ENCODE measurements at places on chromosomes 5 and 9.
A peak's percentile ranks its signal among the peaks of the same experiment; 100 is the strongest.

GRCh38 chr5:143229896-143230675 lies 173.4 kb downstream of the NR3C1 start:
- DNase-seq, result no peak

GRCh38 chr5:45507178-45507577 lies 189.0 kb downstream of the HCN1 start:
- no peak for DNase-seq

DNA sequence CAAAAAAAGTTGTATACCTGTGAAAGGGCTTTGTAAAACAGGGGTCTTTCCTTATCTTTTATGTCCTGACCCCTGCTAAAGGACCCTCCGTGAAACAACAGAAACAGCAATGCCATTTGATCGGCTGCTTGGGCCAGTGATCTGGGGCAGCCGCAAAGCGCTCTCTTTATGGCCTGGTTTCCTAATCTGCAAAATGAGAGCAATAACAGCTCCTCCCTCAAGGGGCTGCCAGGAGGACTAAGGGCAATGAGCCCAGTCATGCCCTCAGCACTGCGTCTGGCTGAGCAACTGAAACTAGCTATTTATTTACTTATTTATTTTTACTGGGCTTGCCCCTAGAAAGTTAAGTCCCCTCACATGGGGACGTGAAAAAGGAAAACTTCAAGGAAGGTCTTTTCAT lies 18.3 kb downstream of the CMBL start:
- DNase-seq, result no peak

DNA sequence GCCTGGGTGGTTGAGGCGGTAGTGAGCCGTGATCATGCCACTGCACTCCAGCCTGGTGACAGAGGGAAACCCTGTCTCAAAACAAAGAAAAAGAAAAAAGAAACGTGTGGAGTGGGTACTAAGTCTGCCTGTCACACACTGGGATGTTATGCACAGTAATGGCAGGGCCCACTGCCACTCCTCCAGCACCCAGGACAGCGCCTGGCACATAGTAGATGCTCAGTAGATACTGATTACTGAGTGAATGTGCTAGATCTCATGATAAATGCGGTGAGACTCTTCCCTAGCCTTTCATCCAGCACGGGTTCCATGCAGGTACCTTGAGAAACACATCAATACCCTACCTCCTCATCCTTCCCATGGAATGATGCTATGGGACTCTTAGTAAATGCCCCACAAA lies 87.4 kb upstream of the HSPA9 start:
- DNase-seq, result peak; percentile 32

GRCh38 chr5:24042688-24043087 lies 535.3 kb downstream of the PRDM9 start:
- no peak for DNase-seq

DNA sequence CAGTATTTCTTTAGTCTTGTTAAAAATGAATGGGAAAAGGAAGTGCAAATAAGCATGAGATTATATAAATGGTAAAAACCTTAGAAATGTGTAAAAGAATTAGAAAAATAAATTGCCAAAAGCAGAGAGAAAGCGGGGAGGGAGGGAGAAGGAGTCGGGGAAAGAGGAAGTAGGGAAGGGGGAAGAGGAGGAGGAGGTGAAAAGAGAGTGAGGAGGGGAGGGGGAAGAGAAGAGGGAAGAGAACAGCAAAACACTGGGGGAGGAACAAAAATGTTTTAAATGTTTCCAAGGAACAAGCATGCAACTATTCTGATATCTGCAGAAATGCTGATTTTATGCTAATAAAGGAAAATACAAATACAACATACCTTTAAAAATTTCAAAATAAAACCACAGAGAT lies 317.5 kb downstream of the PIK3R1 start:
- peak; percentile 9 for DNase-seq

GRCh38 chr5:86974955-86975354 lies 292.7 kb upstream of the RASA1 start:
- no peak for DNase-seq

GRCh38 chr9:78242041-78242440 lies 6.2 kb downstream of the CEP78 start:
- DNase-seq, result no peak

DNA sequence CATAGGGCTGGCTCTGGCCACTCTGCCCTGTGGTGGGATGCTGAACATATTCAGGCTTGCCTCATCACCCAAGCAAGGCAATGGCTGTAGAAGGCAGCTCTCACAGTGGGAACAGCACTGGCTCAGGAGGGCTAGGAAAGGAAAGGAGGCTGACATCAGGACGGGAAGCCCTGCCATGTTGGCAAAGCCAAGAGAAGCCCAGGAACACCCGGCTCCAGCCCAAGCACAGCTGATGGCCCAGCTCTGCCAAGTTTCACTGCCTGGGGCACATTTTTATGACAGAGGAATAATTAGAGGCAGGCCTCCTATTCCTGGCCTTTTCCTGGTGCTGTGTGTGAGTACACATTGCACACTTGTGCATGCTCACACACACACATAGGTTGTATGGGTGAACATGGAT lies 163.6 kb upstream of the SMIM23 start:
- no peak for DNase-seq

- no peak for DNase-seq
Observed at GRCh38 chr5:57211039-57211438, 37.2 kb downstream of the GPBP1 start.

GRCh38 chr5:143980506-143980905 lies 168.5 kb downstream of the HMHB1 start:
- no peak for DNase-seq

GRCh38 chr5:61965069-61965468 lies 340.9 kb upstream of the KIF2A start:
- DNase-seq, result peak; percentile 3

- DNase-seq, result no peak
Observed at GRCh38 chr5:72067682-72068470, 39.4 kb upstream of the MAP1B start.

GRCh38 chr5:105931881-105932421 lies 1738.8 kb downstream of the EFNA5 start:
- no peak for DNase-seq

GRCh38 chr5:139262742-139263445 lies 30.6 kb upstream of the MATR3 start:
- DNase-seq, result peak; percentile 87

DNA sequence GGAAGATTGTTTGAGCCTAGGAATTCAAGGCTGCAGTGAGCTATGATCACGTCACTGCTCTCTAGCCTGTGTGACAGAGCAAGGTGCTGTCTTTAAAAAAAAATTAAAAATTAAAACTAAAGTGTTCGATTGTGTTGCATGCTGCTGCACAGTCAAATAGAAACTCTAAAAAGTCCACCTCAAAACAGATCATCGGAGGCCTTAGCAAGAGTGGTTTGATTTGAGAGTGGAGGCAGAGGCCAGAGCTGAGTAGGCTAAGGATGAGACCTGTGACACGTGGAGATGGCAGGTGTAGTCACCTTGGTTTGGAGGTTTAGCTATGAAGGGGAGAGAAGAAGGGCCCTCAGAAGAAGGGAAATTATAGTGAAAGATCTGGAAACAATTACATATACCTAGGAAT lies 2.8 kb upstream of the PTPDC1 start:
- no peak for DNase-seq

DNA sequence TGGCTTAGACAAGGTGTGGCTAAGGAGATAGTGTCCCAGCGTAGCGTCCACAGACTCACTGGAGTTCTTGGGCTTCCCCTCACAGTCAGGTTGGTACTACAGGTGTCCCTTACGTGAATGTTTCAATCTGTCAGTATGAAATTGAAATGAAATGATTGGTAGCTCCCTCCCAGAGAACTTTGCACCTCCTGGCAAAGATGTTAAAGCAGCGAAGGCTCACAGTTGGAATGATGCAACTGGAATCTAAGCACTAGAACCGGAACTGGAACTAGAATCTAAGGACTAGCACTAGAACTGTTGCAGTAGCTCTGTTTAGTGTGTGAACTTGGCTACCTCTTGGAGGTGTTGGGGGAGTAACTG lies 1.1 kb downstream of the SLC31A1 start:
- DNase-seq, result peak; percentile 62

DNA sequence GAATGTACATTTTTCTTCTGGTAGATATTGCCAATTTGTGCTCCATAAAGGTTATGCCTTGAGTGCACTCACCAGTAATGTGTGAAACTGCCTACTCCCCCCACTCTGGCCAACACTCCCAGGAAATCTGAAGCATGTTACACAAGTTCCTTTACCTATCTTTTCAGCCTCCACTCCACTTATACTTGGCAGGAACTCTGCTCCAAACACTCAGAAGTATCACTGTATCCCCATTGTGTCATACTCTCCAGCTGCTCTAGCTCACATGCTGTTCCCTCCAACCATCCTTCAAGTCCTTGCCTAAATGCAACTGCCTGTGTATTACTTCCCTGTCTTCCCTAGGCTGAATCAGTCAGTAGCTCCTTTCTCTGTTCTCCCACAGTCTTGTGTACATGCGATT lies 28.3 kb downstream of the POU4F3 start:
- DNase-seq, result no peak

- no peak for DNase-seq
Observed at GRCh38 chr9:120726484-120726883, 12.2 kb upstream of the MEGF9 start.

GRCh38 chr5:126963822-126964375 lies 66.5 kb downstream of the MARCHF3 start:
- DNase-seq, result no peak

- DNase-seq, result no peak
Observed at GRCh38 chr5:136337788-136338187, 27.6 kb downstream of the TRPC7 start.

GRCh38 chr9:6805532-6805931 lies 47.8 kb downstream of the KDM4C start:
- DNase-seq, result no peak

- DNase-seq, result no peak
Observed at GRCh38 chr9:132039284-132039683, 40.4 kb downstream of the MED27 start.

DNA sequence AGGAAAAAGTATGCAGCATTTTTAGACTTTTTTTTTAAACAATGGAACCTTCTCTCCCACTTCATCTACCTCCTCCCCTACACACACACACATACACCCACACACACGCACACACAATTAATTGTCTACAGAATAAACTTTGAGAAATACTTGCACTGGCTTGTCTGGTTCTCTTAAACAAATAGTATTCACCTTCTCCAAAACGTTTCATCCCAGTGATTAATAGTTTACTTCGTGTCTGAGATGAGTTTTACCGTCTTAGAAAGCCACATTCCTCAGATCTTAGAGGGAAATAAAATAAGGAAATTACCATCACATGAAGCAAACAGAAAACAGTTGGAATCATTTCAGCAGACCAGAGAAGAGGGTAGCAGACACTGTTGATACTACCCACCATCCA lies 570.6 kb upstream of the CLINT1 start:
- DNase-seq, result no peak

GRCh38 chr9:134739660-134739968 lies 98.0 kb downstream of the COL5A1 start:
- DNase-seq, result no peak

DNA sequence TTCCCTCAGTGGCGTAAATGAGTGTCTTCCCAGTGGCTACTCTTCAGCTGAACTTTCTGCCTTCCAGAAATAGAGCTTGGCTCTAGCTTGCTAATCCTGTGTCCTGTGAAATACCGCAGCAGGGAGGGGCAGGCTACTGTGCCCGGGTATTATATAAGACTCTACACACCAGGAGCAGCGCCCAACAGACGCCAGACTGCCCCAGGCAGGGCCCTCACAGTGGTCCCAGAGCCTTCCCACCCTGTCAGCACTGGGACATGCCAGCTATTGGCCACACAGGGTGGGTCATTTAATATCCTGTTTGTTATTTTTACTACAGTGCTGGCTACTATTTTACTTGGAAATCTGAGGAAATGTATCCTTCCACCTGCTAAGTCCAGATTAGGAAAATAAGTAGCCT lies 121.0 kb downstream of the FEM1C start:
- DNase-seq, result no peak

DNA sequence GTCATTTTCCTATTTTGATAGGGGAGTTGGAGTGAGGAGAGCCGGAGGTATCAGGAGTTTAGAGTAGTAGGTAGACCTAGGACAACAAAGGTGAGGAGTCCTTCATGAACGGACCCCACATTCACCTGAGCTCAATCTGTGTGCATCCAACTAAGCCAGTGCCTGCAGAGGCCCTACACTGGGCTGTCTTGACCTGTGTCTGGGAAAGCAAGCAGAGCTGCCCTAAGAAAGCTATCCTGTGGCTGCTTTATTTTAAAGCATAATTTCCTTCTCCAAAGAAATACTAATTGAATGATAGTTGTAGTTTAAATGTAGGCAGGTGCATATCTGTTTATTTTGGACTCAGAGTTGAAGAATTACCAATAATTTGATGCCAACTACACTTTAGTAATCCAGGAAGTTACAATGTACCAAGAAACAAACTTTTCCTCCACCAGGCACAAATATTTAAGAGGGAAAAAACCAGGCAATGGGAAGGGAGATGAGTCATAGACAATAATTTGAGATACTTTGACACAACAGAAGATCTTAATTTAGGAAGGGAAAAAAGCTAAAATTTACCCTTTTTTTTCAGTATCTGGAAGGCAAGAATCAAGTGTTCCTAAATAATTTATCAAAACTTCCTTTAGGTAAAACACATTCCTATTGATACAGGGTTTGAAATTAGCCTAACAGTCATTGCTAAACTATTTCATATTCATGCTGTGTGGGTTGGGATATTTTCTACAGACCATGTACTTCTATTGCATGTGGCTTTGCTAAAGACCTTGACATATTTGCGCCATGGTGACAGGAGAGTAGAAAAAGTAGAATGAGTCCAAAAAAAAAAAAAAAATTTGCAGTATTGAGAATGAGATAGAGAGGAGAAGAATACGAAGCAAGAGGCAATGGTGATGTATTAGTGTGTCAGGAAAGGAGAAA lies 376.6 kb upstream of the TUSC1 start:
- no peak for DNase-seq
